ENCODE measurements at places on chromosomes 16 and 17.

- peak; percentile 80 for DNase-seq
- H3K4me3 ChIP-seq = peak within 1 kb of the TSS; percentile 100
- peak within 1 kb of the TSS; percentile 97 for H3K27ac ChIP-seq
- H3K4me1 ChIP-seq = peaks cover 32% of the 10 kb centered on the region
- no peaks in the 10 kb centered on the region for H3K27me3 ChIP-seq
Measured at GRCh38 chr17:8162233-8162996, at the start of gene VAMP2. Gene VAMP2, minus strand, starts transcription at chr17:8162948. Its CDS starts 69 bp downstream, at chr17:8162879.

DNA sequence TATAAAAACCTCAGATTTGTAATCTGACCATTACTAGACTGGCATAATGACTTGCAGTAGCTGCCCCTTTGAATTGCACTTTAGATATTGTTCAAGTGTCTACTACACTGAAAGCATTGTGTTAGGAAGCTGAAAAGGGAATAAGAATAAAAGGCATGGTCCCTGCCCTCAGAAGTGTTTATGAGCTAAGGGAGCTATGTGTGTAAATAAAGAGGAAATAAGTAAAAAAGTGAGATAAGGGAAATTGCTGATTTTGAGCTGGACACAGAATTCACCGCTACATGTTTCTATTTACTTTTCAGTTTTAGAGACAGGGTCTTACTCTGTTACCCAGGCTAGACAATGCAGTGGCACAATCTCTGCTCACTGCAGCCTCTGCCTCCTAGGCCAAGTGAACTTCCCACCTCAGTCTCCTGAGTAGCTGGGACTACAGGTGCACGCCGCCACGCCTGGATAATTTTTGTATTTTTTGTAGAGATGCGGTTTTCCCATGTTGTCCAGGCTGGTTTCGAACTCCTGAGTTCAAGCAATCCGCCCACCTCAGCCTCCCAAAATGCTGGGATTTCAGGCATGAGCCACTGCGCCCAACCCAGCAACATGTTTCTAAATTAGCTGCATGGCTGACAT, 57.0 kb downstream of the GRB2 start:
- no peak overlapping the region for H3K27ac ChIP-seq
- no peaks in the 10 kb centered on the region for H3K36me3 ChIP-seq
- H3K4me3 ChIP-seq = no peak overlapping the region

- no peaks in the 10 kb centered on the region for H3K4me1 ChIP-seq
- H3K36me3 ChIP-seq = peaks cover 79% of the 10 kb centered on the region
- no peak overlapping the region for H3K27ac ChIP-seq
Measured at GRCh38 chr17:18280249-18280648, 19.8 kb downstream of the MIEF2 start.

DNA sequence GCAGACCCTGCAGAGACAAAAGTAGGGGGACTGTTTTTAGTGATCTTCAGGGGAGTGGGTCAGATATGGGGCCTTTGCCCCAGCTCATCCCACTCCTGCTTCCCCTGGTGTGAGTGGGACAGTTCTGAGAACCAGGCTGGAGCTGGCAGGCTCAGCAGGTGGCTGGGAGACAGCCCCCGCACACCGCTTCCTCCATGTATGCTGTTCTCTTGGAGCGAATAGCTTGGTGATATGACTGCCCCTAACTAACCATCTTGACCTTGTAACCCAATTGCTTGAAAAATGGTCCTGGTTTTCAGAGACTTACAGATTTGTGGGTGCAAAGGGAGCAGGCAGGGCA, 61.5 kb downstream of the PRMT7 start:
- no peaks in the 10 kb centered on the region for H3K27me3 ChIP-seq
- no peaks in the 10 kb centered on the region for H3K4me1 ChIP-seq
- no peak overlapping the region for H3K4me3 ChIP-seq
- H3K36me3 ChIP-seq = no peaks in the 10 kb centered on the region
- DNase-seq = no peak

- H3K27me3 ChIP-seq = no peaks in the 10 kb centered on the region
- no peak overlapping the region for H3K27ac ChIP-seq
Measured at GRCh38 chr16:29687755-29688154, 8.8 kb downstream of the QPRT start.

DNA sequence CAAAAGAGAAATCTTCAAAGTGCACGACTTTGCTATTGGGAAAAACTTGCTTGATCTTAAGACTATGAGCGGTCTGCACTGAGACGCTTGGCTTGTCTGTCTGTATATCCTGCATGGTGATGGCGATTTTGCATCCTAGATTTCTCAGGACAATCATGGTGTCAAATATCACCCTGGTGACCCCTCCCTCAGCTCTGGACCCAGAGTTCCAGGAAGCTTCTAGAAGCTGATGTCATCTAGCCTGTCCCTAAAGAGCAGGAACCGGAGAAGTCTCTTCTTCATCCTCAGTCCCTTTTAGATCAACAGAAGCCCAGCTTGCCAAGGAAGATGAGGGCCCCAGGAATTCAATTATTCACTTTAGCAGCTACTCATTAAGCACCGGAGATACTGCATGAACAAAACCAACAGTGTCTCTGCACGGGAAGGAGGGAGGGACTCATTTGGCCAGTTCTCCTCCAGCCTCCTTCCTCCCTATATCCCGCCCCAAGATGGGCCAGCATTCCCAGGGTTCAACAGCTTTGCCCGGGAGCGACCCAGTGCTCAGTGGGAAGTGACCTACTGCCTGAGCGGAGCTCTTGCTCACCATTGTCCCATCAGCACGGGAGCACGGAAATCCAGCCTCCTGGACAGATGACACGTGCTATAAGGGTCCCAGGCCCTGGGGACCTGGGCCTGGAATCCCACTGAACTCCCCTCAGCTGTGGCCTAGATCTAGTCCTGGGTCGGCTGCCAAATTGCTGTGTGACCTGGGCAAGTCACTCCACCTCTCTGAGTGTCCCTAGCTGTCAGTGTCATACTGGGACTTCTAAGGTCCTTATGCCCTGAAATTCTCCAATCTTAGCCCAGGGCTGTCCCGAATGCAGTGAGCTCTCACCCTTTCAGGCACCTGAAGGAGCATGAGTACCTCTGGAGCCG, 3.8 kb downstream of the EMP2 start:
- H3K36me3 ChIP-seq = no peaks in the 10 kb centered on the region
- H3K4me3 ChIP-seq = no peak overlapping the region
- H3K4me1 ChIP-seq = peaks cover 4% of the 10 kb centered on the region
- no peak overlapping the region for H3K27ac ChIP-seq
- DNase-seq = no peak
- no peaks in the 10 kb centered on the region for H3K27me3 ChIP-seq

DNA sequence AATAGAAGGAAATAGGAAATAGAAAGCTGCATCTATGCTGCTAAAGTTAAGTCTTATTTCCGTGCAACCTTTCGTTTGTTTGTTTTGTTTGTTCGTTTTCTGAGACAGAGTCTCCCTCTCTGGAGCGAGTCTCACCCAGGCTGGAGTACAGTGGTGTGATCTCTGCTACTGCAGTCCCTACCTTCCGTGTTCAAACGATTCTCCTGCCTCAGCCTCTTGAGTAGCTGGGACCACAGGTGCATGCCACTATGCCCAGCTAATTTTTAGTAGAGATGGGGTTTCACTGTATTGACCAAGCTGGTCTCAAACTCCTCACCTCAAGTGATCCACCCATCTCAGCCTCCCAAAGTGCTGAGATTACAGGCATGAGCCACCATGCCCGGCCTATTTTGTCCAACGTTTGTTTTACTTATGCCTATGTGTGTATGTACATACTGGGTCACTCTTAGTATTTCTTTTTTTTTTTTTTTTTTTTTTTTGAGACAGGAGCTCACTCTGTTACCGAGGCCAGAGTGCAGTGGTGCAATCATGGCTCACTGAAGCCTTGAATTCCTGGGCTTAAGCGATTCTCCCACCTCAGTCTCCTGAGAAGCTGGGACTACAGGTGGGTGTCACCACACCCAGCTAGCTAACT, 16.8 kb downstream of the BMERB1 start:
- H3K27ac ChIP-seq = no peak overlapping the region
- no peaks in the 10 kb centered on the region for H3K4me1 ChIP-seq
- DNase-seq = no peak
- no peaks in the 10 kb centered on the region for H3K36me3 ChIP-seq

- no peak for DNase-seq
- H3K4me3 ChIP-seq = no peak overlapping the region
- H3K27me3 ChIP-seq = peaks cover 19% of the 10 kb centered on the region
- H3K27ac ChIP-seq = no peak overlapping the region
- no peaks in the 10 kb centered on the region for H3K36me3 ChIP-seq
- no peaks in the 10 kb centered on the region for H3K4me1 ChIP-seq
Measured at GRCh38 chr16:77540646-77541045, 105.8 kb upstream of the ADAMTS18 start.

DNA sequence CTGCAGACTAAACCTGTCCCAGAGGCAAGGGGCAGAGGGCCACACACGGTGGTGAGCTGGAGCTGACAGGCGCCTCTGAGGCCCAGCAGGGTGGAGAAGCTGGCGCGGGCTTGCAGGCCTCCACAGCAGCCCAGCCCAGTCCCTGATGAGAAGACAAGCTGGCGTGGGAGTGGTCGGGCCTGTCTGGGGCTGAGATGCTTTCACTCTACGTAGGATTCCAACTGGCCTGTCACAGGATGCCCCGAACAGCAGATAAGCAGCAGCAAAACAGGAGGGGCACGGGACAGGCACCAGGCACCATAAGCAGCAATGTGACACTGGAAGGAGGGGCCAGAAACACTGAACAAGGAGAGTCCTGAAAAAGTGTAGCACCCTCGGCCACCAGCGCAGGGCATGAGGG, 40.1 kb downstream of the PEMT start:
- H3K36me3 ChIP-seq = no peaks in the 10 kb centered on the region
- no peak for DNase-seq
- no peak overlapping the region for H3K4me3 ChIP-seq

GRCh38 chr17:46770818-46771560, 47.5 kb downstream of the WNT3 start:
- H3K36me3 ChIP-seq = no peaks in the 10 kb centered on the region
- H3K27me3 ChIP-seq = no peaks in the 10 kb centered on the region
- H3K27ac ChIP-seq = peak overlapping the region; percentile 37
- DNase-seq = peak; percentile 45

GRCh38 chr16:10282367-10282766, 100.1 kb upstream of the GRIN2A start:
- no peak overlapping the region for H3K4me3 ChIP-seq
- DNase-seq = no peak
- H3K27ac ChIP-seq = no peak overlapping the region

- no peak for DNase-seq
- H3K36me3 ChIP-seq = no peaks in the 10 kb centered on the region
- no peak overlapping the region for H3K27ac ChIP-seq
- H3K4me3 ChIP-seq = no peak overlapping the region
- no peaks in the 10 kb centered on the region for H3K27me3 ChIP-seq
Measured at GRCh38 chr16:59148769-59149155, 414.6 kb upstream of the GOT2 start.

GRCh38 chr16:75262104-75262799, 10.8 kb upstream of the BCAR1 start:
- peak overlapping the region; percentile 28 for H3K27ac ChIP-seq
- no peaks in the 10 kb centered on the region for H3K27me3 ChIP-seq
- no peak overlapping the region for H3K4me3 ChIP-seq
- no peaks in the 10 kb centered on the region for H3K36me3 ChIP-seq

- no peak for DNase-seq
- no peak overlapping the region for H3K4me3 ChIP-seq
- H3K36me3 ChIP-seq = no peaks in the 10 kb centered on the region
Measured at GRCh38 chr17:18136357-18136756, 27.8 kb downstream of the MYO15A start.

DNA sequence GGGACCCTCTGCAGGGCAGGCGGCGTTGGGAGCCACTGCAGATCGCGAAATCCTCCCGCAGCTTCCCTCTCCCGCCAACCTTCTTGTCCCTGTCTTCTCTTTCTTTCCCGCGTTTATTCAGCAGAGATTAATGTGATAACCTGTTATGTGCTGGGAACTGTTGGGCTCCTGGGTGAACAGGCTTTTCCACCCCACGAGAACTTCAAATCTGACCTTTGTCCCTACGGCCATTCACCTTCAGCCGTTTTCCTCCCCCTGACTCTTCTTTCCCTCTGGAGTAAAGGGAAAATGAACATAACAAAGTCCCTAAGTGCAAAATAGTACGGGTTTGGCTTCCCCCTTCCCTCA, 15.2 kb upstream of the KPNA2 start:
- peak overlapping the region; percentile 55 for H3K4me3 ChIP-seq
- peak overlapping the region; percentile 76 for H3K27ac ChIP-seq
- H3K4me1 ChIP-seq = peaks cover 12% of the 10 kb centered on the region
- no peaks in the 10 kb centered on the region for H3K36me3 ChIP-seq
- no peak for DNase-seq
- H3K27me3 ChIP-seq = no peaks in the 10 kb centered on the region

GRCh38 chr17:57892820-57893595, 43.2 kb upstream of the MRPS23 start:
- no peak overlapping the region for H3K4me3 ChIP-seq
- H3K36me3 ChIP-seq = no peaks in the 10 kb centered on the region
- peak; percentile 48 for DNase-seq
- peaks cover 32% of the 10 kb centered on the region for H3K4me1 ChIP-seq
- H3K27ac ChIP-seq = peak overlapping the region; percentile 32
- H3K27me3 ChIP-seq = no peaks in the 10 kb centered on the region

- no peak for DNase-seq
Measured at GRCh38 chr17:8847891-8848290, 19.6 kb downstream of the PIK3R6 start.

DNA sequence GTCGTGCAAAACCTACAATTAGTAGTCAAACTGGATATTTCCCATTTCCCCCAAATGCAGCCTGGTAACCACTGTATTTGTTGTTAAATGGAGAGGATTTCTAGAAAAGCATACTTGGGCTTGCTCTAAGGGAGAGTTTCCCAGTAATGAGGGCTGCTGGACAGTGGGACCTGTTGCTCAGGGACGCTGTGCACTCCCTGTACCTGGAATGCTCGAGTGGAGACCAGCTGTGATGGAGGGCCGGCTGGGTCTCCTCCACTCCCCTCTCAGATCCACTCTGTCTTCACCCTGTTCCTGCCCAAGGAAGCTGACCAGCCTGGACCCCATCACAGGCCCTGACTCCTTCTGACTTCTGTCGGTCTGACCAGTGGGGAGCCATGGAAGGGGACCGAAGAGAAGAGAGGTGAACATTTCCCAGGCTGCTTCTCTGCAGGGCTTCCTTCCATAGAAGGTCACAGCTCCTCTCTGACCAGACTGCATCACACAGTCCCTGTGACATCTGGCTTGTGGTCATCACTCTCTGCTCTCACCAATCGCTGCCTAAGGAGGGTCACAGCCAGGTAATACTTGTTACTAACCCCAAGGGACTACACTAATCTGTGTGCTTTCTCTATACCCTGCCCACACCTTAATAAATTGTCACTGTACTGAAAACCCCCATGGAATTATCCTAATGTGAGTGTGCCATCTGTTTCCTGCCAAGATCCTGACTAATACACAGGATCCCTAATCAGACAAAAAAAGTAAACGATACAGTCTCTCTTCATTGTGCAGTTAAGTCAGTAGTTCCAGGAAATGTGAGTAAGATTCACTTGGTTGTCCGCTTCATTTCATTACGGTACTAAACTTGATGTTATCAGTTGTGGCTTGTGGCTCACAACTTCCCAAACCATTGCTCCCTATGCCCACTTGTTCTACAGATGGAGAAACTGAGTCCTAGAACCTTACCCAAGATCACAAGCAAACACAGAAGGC, 102.4 kb downstream of the CCT6B start:
- no peaks in the 10 kb centered on the region for H3K36me3 ChIP-seq
- no peak overlapping the region for H3K4me3 ChIP-seq
- no peak for DNase-seq
- H3K27me3 ChIP-seq = no peaks in the 10 kb centered on the region
